ENCODE measurements at places on chromosomes 16 and 17. TPM values are rescaled to one million over a fixed set of nuclear protein-coding genes. Genes with fewer than 3 reads are reported as not detected.

Gene KRTAP17-1
- not detected for total RNA-seq

Gene CD300A
- total RNA-seq = not detected

GRCh38 chr16:22386976-22387375, 12.6 kb upstream of the CDR2 start:
- H3K4me3 ChIP-seq = no peak overlapping the region
- no peaks in the 10 kb centered on the region for H3K36me3 ChIP-seq
- no peak for DNase-seq
- H3K4me1 ChIP-seq = no peaks in the 10 kb centered on the region
- no peaks in the 10 kb centered on the region for H3K27me3 ChIP-seq
- no peak overlapping the region for H3K27ac ChIP-seq

- H3K27ac ChIP-seq = no peak overlapping the region
- no peaks in the 10 kb centered on the region for H3K36me3 ChIP-seq
- DNase-seq = peak; percentile 19
- H3K27me3 ChIP-seq = no peaks in the 10 kb centered on the region
- no peaks in the 10 kb centered on the region for H3K4me1 ChIP-seq
Observed at GRCh38 chr16:25279491-25279890, 21.8 kb upstream of the ZKSCAN2 start.

Measured in gastrocnemius medialis (tissue), 4 donors.